ENCODE measurements at places on chromosomes 1 and 21. TPM values are rescaled to one million over a fixed set of nuclear protein-coding genes. Genes with fewer than 3 reads are reported as not detected.
A peak's percentile ranks its signal among the peaks of the same experiment; 100 is the strongest.

DNA sequence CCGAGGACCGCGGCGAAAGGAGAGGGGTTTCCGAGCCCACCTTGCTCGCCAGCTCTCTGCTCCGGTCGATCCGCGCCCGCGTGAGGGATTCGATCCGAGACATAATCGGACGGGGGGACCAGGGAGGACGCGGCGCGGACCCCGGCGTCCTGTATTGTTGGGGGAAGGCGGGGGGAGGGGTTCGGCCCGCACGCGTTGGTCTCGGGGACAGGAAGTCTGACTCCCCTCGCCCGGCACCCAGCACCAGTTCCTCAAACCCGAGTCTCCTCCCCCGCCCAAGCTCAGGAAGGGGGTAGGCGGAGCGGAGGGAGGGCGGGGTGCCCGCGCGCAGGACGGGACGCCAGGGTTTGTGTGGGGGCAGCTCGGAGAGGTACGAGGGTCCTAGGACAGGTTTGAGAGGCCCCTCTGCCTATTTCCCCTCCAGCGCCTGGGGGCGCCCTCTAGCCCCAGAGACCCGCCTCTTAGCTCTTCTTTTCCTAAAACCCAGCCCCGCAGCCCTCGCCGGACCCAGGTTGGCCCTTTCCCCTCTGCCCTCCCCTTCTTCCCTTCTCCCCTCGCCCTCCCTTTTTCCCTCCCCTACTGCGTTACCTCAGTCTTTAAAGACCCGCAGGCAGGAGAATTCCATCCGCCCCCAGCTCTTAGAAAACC lies at the start of gene ARHGEF2:
ARHGEF2 (minus strand) TSS at position 223 of the 648 bp plus-strand sequence; CDS start at position 103, 120 bp downstream.
- DNase-seq: peak; percentile 93

TGFB2 gene
- total RNA-seq: not detected

RIPPLY3 gene
- not detected for total RNA-seq

TIE1 gene
- not detected for total RNA-seq

TEDDM1 gene
- not detected for total RNA-seq

DNA sequence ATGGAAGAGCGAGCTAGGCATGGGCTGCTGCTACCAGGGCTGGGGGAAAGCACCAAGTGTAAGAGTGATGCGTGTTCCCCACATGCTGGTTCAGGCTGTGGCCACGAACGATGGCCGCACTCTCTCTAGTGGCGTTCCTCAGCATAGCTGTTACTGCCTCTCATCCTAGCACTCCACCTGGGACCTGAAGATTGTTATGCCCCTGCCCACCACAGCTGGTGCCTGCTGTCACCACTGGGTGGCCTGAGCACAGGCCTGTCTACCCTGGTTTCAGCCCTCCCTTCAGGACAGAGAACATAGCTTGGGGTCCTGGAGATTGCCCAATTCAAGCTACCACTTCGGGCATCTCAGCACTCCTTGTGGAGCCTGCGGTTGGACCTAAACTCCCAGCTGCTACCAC lies 80.1 kb upstream of the PDC start:
- no peak for DNase-seq

NECTIN4 gene
- not detected for total RNA-seq

- no peak for DNase-seq
Measured at GRCh38 chr1:83499998-83500397, 498.9 kb downstream of the TTLL7 start.

- DNase-seq: no peak
Measured at GRCh38 chr21:38280454-38280853, 23.7 kb downstream of the KCNJ15 start.

DNA sequence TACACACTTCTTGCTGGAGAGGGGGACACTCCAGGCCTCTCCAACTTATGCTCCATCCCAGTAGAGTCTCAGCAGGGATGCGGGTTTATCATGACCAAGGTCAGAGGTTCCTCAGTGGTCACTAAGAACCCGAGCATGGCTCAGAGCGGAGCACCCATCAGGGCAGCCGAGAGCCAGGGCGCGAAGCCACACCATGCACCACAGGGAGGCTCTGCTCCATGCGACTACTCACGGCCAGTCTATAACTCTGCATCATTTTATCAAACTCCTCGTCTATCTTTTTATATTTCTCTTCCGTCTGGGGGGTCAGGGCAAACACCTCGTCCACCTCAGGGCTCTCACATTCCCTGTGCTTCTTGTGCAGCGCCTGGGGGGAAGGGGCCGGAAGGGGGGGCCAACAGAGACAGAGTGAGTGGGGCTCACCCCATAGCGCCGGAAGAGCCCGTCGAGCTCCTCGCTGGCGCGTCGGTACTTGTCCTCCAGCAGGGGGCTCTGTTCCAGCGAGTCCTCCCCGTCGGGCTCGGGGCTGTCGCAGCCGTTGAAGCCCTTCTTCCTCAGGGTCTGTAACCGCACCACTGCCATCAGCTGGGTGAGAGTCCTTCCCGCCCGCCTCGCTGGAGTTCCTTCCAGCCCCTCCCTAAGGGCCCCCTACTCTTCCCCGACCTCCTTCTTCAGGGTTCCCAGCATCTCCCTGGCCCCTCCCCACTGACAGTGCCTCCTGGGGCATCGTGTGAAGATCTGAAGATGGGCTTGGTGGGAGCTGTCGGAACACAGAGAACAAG lies 20.0 kb downstream of the MEF2D start:
- DNase-seq: peak; percentile 83

GRCh38 chr1:214141486-214141885 lies 139.5 kb upstream of the SMYD2 start:
- no peak for DNase-seq

DNA sequence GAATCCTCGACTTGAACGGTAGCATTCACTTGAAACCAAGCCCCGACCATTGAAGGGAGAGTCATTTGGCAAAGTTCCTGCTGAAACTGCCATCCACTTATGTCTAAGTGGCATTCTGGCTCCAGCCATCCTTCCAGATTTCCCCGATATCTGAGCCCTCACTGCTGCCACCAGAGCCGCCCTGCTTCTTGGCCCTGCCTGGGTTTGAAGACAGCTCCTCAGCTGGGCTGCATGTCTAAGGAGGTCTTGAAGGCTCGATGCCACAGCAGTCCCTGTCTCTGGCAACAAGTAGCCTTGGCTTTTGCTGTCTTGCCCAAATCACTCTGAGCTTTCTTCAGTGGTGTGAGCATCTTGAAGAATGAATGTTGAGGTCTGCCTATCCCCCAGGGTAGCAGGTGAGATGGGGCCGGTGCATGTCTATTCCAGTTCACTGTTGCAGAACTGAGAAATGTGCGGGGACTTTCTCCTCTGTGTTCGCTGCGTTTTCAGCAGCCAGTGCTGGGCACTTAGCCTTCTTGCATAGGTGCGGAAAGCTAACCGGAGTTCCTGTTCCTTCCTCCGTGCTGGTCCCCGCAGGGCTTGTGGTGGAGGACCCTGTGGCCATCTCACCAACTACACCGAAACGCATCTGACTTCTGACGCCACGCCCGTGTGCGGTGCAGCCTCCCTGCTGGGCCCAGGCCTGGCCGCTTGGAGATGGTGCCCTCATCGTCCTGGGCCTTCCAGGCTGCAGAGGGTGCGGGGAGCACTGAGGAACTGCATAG lies 29.2 kb downstream of the MAN1C1 start:
- DNase-seq: no peak

GRCh38 chr21:45299026-45299863 lies 11.6 kb upstream of the POFUT2 start:
- no peak for DNase-seq

GRCh38 chr1:169105434-169106094 lies 926 bp upstream of the ATP1B1 start:
- DNase-seq: peak; percentile 47

KRTAP13-2 gene
- not detected for total RNA-seq

SPATA17 gene
- not detected for total RNA-seq

ARHGAP29 gene
- not detected for total RNA-seq

DNA sequence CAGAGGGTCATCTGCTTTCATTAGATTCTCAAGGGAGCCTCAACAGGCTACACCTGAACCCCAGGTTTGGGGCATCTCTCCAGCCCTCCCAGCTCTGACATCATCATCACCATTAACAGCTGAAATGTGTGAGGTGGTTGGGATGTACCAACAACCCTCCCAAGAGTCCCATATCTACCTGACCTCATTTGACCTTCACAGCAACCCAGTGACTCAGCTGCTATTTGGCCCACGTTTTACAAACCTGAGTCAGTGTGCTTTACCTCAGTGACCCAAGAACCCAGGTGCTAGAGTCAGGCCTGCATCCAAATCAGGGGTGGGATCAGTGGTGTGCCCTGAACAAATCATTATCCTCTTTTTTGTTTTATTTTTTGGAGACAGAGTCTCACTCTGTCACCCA lies 53.3 kb upstream of the TINAGL1 start:
- DNase-seq: peak; percentile 19

MASP2 gene
- not detected for total RNA-seq

LRRC53 gene
- total RNA-seq: not detected

GRCh38 chr1:178566187-178566586 lies 53.3 kb downstream of the TEX35 start:
- DNase-seq: peak; percentile 14

- no peak for DNase-seq
Measured at GRCh38 chr1:4664606-4665005, 10.2 kb downstream of the AJAP1 start.

DNA sequence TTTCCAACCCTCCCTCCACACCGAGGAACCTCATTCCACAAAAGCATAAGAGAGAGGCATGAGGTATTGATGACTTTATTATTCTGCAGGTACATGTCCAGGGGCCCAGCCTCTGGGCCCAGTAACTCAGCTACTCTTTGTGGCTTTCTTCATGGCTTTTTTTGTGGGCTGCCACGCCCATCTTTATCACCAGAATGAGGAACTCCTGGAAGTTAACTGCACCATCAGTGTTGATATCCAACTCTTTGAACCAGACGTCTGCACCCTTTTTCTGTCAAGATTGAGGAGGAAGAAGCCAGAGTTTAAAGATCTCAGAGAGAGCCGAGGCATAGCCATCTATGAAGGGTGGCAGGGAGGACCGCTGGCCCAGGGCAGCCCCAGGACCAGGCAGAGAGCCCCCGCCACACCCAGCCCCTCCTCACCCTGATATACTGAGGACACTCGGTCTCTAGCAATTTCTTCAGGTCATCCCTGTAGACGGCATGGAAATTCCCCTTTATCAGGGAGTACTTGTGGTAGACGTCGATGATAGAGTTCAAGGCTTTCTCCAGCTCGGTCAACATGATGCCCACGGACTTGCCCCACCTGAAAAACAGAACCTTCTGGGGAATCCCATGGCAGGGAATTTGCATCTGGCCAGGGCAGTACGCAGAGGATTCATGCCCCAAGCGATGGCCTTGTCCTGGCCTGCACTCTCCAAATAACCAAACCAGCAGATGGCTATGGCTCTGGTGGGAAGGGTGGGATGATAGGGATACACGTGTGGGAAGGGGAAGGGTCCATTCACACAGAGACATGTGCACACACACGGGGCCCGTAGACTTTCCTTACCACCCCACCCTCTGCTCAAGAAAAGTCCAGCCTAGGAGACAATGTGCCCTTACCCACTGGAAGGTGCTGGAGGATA lies 647 bp downstream of the S100A8 start:
- no peak for DNase-seq

CELA3B gene
- total RNA-seq: not detected

GRCh38 chr1:186239171-186239570 lies 135.9 kb downstream of the TPR start:
- DNase-seq: no peak

Measured in activated CD8-positive, alpha-beta T cell treated with anti-CD3 and anti-CD28 coated beads for 36 hours (primary cell).